ENCODE measurements at places on chromosomes 1 and 21. TPM values are rescaled to one million over a fixed set of nuclear protein-coding genes. Genes with fewer than 3 reads are reported as not detected.

LY9 gene
- polyA plus RNA-seq: 0.10 TPM

ATP13A2 gene
- 9.4 TPM for polyA plus RNA-seq

GRCh38 chr1:21751281-21751680 is 31.7 kb downstream of the USP48 start:
- DNase-seq: no peak

DNA sequence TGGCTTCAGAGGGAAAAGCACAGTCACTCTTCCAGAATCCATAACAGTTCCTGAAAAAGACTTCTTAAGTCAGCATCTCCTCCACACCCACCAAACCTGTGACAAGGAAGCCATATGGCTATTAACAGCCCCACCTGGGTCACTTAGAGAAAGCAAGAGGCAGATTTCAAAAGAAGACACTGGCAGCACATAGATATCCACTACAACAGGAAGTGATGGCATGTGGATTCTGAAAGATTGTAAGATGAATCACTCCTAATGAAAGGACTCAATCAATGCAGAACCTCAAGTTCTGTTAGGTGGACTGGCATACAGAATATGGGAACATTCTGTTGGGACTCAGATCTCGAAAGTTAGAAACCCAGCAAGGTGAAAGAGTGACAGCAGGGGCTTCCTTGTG is 365.9 kb downstream of the TGFB2 start:
- DNase-seq: no peak

DNA sequence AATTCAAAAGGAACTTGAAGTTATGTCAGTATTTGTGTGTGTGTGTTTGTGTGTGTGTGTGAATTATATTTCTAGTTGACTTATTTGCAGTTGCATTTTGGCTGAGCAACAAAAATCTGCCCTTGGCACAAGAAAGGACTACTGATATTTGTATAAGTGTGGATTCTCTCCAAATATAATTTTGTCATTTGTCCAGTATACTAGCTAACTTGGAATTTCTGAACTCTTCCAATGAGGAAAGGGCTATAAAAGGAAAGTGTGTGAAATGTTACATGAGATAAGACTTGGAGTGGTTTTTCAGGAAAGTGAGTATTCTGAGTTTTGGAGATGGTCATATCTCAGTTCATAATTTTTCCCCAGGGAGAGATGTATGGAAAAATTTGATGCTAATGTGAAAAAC is 1384.1 kb upstream of the B3GALT2 start:
- no peak for DNase-seq

GRCh38 chr1:43063394-43064219 is 104.9 kb upstream of the SLC2A1 start:
- no peak for DNase-seq

DNA sequence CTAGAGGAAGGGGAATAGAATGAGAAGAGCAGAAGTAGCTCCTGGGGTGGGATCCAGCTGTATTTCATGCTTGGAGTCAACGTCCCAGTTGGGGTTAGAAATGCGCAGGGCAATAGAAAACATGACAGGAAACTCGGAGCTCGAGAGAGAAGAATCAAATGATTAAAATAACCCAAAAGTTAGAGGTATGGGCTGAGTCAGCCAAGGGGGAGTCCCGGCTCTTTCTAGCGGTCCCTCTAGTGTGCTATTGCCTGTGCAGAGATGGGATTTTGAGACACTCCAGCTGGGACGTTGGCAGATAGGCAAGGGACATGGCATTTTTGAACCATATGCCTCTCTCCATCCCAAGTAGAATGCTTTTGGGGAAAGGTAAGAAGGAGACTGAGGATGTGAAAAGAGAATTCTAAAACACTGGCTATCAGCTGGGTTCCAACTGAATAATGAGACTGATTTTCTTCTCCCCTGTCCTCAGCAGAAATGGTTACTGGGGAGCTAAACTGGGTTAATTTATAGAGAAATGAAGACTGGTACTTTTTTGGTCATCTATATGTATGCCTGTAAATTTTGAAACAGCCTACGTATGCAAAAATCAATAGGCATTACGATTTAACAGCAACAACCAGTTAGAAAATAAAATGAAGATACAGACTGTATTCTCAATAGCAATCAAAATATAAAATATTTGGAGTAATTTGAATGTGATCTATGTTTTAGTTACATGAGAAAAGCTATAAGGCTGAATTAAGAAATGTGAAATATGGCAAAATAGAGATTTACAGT is 7.0 kb upstream of the VPS26C start:
- DNase-seq: no peak

DNA sequence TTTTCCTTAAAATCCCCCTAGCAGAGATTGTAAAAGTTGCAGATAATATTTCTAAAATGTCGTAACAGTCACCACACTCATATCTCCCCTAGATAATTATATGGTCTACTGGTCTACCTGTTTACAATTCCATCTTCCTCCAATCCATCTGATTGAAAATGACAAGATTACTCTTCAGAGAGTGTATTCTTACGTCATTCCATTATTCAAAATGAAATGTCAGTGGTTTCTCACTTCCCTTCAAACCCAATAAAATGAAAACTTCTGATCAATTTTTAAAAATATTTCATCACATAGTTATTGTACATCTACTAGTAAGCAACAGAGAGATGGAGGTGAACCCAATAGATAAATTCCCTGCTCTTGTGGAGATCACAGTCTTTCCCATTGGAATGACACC is 202.2 kb upstream of the C8B start:
- DNase-seq: no peak

GRCh38 chr21:20661745-20662422 is 336.3 kb upstream of the NCAM2 start:
- DNase-seq: no peak

- DNase-seq: peak; percentile 75
Observed at GRCh38 chr1:31786366-31787060, 22.4 kb upstream of the ADGRB2 start.
